PC-9 (cell line): ENCODE measurements at places on chromosomes 1 and 21.

GRCh38 chr1:55612988-55613387 lies 397.8 kb upstream of the USP24 start:
- no peak for DNase-seq
- H3K4me3 ChIP-seq: no peak overlapping the region
- no peaks in the 10 kb centered on the region for H3K27me3 ChIP-seq
- H3K36me3 ChIP-seq: no peaks in the 10 kb centered on the region
- no peak overlapping the region for H3K27ac ChIP-seq

- no peak overlapping the region for H3K27ac ChIP-seq
- H3K36me3 ChIP-seq: no peaks in the 10 kb centered on the region
- no peaks in the 10 kb centered on the region for H3K4me1 ChIP-seq
- peak overlapping the region; percentile 46; the same call in 1 of the 2 replicates for H3K4me3 ChIP-seq
- H3K27me3 ChIP-seq: peaks cover 42% of the 10 kb centered on the region
Observed at GRCh38 chr1:204684571-204685235, 835 bp downstream of the LRRN2 start.

- H3K27ac ChIP-seq: no peak overlapping the region
- H3K4me3 ChIP-seq: no peak overlapping the region
- H3K27me3 ChIP-seq: no peaks in the 10 kb centered on the region
- H3K4me1 ChIP-seq: no peaks in the 10 kb centered on the region
- DNase-seq: no peak
- peaks cover 8% of the 10 kb centered on the region for H3K36me3 ChIP-seq
Observed at GRCh38 chr1:211959680-211960079, 75.7 kb downstream of the INTS7 start.

DNA sequence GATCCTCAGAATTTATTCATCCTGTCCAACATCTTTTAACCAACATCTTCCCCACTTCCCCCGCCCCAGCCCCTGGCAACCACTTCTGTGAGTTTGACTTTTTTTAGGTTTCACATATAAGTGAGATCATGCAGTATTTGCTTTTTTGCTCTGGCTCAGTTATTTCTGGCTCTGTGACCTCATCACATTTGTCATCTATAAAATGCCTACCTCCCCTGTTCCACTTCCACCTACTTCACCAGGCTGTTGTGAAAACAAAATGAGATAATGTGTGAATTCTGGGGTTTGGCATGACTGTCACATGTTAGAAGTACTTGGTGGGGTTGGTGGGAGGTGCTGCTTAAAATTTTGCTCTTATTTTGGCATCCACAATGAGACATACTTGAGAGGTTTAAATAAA lies 18.4 kb downstream of the HHAT start:
- H3K36me3 ChIP-seq: no peaks in the 10 kb centered on the region
- no peak overlapping the region for H3K27ac ChIP-seq
- no peak for DNase-seq
- H3K4me3 ChIP-seq: no peak overlapping the region

DNA sequence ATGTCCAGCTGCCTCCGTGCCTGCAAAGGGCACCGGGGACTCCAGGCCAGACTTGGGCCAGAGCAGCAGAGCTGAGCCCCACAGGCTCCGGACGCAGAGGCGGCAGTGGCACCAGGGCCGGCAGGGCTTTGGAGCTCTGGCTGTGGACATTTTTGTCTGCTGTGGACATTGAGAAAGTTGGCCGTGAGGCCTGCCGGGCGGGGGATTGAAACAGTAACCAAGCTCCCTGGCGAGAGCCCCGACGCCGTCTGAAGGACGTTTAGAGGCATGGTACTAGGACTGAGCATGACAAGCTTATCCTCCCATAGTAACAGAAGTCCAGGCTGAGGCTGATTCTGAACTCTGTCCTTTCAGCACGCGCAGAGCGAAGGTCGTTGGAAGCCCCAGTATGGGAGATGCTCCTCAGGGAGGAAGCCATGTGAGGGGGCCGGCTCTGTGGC lies 323.8 kb downstream of the AMY1C start:
- H3K27ac ChIP-seq: no peak overlapping the region
- no peaks in the 10 kb centered on the region for H3K4me1 ChIP-seq
- DNase-seq: no peak
- H3K36me3 ChIP-seq: no peaks in the 10 kb centered on the region

- H3K36me3 ChIP-seq: no peaks in the 10 kb centered on the region
- no peak overlapping the region for H3K4me3 ChIP-seq
- no peak for DNase-seq
- H3K27ac ChIP-seq: no peak overlapping the region
Observed at GRCh38 chr1:56585985-56586384, 6.6 kb upstream of the PLPP3 start.
